SK-N-SH (cell line): ENCODE measurements at places on chromosomes 16 and 17. TPM values are rescaled to one million over a fixed set of nuclear protein-coding genes. Genes with fewer than 3 reads are reported as not detected.

The EVI2B gene
- 0.64 and 0.78 TPM in 2 replicates for polyA plus RNA-seq

GRCh38 chr17:42275527-42276358, 448 bp downstream of the STAT5B start:
- H3K36me3 ChIP-seq, result no peaks in the 10 kb centered on the region
- peak overlapping the region; percentile 56 for H3K27ac ChIP-seq
- H3K4me1 ChIP-seq, result peaks cover 21% of the 10 kb centered on the region
- H3K27me3 ChIP-seq, result no peaks in the 10 kb centered on the region

The KRT28 gene
- not detected in 2 replicates for polyA plus RNA-seq

- H3K36me3 ChIP-seq, result no peaks in the 10 kb centered on the region
- no peak for DNase-seq
- H3K4me1 ChIP-seq, result no peaks in the 10 kb centered on the region
- no peak overlapping the region for H3K4me3 ChIP-seq
Observed at GRCh38 chr16:66419527-66419926, 7.6 kb upstream of the BEAN1 start.

DNA sequence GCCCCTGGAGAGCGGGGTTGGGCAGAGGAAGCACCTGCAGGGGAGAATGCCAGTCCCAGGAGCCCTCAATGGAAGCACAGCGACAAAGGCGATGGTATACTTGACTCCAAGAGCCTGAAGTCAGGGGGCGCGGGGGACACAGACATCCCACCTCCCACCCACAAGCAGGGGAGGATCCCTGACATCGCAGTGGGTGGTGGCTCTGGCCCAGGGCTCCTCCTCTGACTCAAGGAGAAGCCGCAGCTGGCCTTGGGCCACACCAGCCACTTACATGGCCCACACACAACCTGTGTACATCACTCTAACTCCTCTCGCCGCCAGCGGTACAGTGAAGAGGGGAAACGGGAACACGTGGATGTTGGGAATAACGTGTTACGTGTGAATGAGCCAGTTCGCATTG, 44.3 kb downstream of the FZD2 start:
- DNase-seq, result no peak
- H3K27me3 ChIP-seq, result no peaks in the 10 kb centered on the region
- H3K36me3 ChIP-seq, result no peaks in the 10 kb centered on the region
- no peak overlapping the region for H3K4me3 ChIP-seq
- peaks cover 21% of the 10 kb centered on the region; the same call in 1 of the 2 replicates for H3K4me1 ChIP-seq

DNA sequence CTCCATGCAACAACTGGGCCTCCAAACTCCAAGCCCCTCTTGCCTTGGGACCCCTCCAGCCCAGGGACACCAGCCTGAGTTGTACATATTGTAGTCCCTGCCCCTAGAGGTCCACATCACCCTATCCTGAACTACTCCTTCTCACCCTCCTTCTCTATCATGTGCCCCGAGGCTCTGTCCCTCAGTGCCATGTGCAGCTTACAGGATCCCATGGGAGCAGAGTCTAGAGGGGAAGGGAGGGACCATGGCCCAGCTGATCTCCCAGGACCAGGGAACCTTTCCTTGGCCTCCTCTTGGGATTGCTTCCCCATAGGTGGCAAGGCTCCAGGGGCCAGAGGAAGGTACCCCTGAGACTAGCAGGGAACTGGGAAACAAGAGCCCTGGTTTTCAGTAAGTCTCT, 35.3 kb downstream of the TMEM132E start:
- no peaks in the 10 kb centered on the region for H3K36me3 ChIP-seq
- H3K4me1 ChIP-seq, result peaks cover 53% of the 10 kb centered on the region
- no peak for DNase-seq
- no peak overlapping the region for H3K27ac ChIP-seq

The KRT24 gene
- polyA plus RNA-seq, result not detected in 2 replicates

- H3K4me1 ChIP-seq, result no peaks in the 10 kb centered on the region; the same call in 1 of the 2 replicates
- H3K36me3 ChIP-seq, result no peaks in the 10 kb centered on the region
- no peak overlapping the region for H3K4me3 ChIP-seq
- no peaks in the 10 kb centered on the region; the same call in 1 of the 2 replicates for H3K27me3 ChIP-seq
Observed at GRCh38 chr17:58611331-58611730, 80.5 kb downstream of the TEX14 start.

DNA sequence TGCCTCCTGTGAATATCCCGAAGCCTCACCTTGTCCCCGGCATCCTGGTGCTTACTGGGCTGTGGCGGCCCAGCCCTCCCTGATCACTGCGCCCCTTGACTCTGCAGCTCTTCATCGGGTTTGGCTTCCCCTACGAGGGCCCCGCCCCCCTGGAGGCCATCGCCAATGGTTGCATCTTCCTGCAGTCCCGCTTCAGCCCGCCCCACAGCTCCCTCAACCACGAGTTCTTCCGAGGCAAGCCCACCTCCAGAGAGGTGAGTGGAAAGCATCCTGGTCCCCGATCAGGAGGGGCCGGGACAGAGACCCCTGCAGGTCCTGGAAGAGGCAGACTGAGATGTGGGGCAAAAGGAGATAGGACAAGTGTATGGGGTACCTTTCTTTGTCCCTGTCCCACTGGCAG, 72.1 kb downstream of the MGAT5B start:
- H3K4me3 ChIP-seq, result no peak overlapping the region
- H3K27ac ChIP-seq, result no peak overlapping the region
- peaks cover 5% of the 10 kb centered on the region for H3K36me3 ChIP-seq

The NUTF2 gene
- polyA plus RNA-seq, result 287 and 449 TPM in 2 replicates

DNA sequence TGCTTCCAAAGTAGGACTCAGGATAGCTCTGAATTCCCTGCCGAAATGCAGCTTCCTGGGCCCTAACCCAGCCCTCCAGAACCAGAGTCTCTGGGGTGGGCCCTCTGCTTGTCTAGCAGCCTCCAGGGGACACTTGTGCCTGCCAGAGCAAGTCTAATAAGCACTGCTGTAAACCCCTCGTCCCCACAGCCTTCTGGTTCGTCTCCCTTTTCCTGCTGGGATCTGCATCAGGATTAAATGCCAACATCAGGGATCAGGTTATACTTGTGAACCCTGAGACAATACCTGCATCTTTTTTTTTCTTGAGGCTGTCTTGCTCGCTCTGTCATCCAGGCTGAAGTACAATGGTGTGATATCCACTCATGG, 282.0 kb downstream of the SEC14L1 start:
- H3K27me3 ChIP-seq, result no peaks in the 10 kb centered on the region
- H3K27ac ChIP-seq, result peak overlapping the region; percentile 67; the same call in 1 of the 2 replicates
- no peak for DNase-seq

- H3K27ac ChIP-seq, result no peak overlapping the region
- H3K4me3 ChIP-seq, result no peak overlapping the region
- no peak for DNase-seq
- no peaks in the 10 kb centered on the region for H3K27me3 ChIP-seq
- peaks cover 10% of the 10 kb centered on the region for H3K36me3 ChIP-seq
Observed at GRCh38 chr16:3797473-3797872, 80.1 kb upstream of the TRAP1 start.
